T-helper 17 cell (primary cell): ENCODE measurements at places on chromosomes 1 and 21.

DNA sequence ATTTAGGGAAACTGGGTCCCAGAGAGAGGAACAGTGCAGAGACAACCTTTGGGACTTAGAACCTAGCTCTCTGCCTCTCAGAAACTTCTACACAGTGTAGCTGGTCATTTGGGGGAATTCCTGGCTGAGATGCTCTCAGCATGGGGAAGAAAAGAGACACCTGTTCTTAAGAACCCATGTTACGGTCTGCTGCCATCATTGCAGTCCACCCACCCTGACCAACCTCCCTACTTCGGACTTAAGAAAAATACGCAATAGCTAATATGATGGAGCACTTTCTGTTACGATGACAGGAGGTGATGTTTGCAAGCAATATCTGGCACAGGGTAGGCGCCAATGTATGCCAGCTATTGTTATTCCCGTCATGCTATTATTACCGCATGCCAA lies 177.9 kb downstream of the IGSF21 start:
- no peak for DNase-seq

DNA sequence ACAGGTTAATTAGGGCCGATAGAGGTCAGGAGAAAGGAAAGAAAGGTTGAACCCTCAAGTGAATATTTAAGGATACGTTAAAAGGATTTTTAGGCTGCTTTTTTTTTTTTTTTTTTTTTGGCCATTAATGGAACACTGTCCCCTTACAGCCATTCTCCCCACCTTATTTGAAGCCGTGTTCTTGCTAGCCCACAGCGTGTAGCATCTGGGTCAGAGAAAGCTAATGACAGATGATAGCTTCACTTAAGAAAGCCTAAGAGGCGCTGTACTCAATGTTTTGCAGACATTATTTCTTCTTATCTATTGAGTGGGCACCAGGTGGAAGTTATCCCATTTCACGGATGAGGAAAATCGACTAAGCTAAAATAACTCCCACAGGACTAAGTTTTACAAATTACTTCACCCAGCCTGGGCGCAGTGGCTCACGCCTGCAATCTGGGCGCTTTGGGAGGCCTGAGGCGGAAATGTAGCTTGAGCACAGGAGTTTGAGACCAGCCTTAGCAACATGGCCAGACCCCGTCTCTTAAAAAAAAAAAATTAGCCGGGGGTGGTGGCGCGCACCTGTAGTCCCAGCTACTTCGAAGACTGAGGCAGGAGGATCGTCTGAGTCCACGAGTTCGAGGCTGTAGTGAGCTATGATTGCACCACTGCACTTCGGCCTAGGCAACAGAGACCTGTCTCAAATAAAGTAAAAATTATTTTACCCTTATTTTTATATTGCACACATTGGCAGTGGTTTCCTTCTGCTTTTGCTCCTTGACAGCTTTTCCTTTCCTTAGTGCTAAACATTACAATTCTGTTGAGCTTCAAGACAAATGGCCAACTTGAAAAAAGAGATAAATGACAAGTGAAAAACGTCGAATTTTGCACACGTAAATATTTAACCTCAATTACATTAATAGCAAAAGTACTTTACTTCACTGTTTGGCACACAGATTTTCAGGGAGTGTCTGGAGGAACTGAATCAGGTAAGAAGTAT lies 1.1 kb upstream of the PHTF1 start:
- DNase-seq, result no peak

GRCh38 chr1:24743404-24744211 lies 1.6 kb upstream of the CLIC4 start:
- no peak for DNase-seq

- DNase-seq, result no peak
These were observed 57.4 kb upstream of the TARS2 start for GRCh38 chr1:150429805-150430204.

DNA sequence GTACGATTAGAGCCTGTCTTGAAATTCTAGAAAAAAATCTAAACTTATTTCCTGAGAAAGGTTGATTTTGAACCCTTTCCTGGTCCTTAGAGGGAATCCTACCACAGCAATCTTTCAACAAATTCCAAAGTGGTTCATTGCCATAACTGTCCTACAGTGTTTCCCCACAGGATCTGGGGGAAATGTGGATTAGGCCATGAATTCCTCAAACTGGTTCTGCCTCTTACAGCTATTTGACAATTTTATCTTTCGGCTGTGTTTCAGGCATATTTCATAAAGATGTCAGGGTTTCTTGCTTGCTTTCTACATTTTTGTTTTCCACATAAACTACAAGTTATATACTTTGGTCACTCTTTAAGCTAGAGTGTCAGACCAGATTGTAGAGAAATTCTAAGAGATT lies 544 bp upstream of the ZP4 start:
- no peak for DNase-seq

GRCh38 chr1:167469280-167469965 lies 48.9 kb downstream of the CD247 start:
- no peak for DNase-seq

DNA sequence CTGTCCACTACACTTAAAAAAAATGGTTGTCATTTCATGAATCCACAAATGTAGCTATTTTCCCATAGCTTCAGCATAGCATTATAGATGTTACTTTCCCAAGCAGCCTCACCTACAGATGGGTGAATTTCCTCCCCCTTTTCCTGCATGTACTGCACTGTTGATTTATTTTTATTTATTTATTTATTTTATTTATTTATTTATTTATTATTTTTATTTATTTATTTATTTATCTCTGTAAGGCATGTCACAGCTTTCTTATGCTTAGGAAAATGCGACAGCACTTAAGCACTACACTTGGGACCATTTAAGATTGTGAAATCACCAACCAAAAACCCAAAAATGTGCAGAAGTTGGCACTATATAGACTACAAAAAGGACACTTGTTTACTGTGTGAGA lies 4.9 kb downstream of the CD1A start:
- no peak for DNase-seq
